ENCODE measurements at places on chromosomes 3 and 15.
A peak's percentile ranks its signal among the peaks of the same experiment; 100 is the strongest.

GRCh38 chr3:101829437-101829830, 19.9 kb upstream of the NFKBIZ start:
- DNase-seq, result no peak

GRCh38 chr15:39539466-39539865, 41.4 kb upstream of the THBS1 start:
- no peak for DNase-seq

DNA sequence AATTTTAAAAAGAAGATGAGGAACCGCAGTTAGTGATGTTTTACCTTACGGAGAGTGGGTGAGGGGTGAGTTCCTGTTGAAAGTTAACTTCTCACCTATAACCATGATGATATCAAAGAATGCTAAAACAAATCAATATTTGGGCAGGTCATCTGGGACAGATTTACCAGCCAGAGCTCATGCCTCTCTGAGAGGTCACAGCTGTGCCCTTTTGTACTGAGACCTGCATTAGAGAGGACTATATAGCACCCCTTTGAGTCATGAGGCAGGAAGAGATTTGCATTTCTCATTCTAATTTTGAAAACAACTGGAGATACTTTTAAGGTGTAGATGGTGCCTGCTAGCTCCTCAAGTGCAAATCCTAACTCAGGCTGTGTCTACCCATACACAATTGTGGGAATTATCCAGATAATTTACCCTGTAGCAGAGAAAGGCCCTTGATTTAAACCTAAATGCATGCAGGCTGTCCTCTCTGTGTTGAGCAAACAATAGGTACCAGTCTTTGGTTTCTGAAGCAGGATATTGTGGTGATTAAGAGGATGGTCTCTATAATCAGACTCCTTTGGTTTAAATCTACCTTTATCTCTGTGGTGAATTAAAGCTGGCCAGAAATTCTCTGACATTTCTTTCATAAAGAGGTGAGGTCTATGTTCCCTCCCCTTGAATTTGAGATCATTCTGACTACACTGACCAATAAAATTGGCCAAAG, 5.8 kb upstream of the TM4SF4 start:
- no peak for DNase-seq

GRCh38 chr15:78002996-78003395, 74.5 kb downstream of the TBC1D2B start:
- no peak for DNase-seq

DNA sequence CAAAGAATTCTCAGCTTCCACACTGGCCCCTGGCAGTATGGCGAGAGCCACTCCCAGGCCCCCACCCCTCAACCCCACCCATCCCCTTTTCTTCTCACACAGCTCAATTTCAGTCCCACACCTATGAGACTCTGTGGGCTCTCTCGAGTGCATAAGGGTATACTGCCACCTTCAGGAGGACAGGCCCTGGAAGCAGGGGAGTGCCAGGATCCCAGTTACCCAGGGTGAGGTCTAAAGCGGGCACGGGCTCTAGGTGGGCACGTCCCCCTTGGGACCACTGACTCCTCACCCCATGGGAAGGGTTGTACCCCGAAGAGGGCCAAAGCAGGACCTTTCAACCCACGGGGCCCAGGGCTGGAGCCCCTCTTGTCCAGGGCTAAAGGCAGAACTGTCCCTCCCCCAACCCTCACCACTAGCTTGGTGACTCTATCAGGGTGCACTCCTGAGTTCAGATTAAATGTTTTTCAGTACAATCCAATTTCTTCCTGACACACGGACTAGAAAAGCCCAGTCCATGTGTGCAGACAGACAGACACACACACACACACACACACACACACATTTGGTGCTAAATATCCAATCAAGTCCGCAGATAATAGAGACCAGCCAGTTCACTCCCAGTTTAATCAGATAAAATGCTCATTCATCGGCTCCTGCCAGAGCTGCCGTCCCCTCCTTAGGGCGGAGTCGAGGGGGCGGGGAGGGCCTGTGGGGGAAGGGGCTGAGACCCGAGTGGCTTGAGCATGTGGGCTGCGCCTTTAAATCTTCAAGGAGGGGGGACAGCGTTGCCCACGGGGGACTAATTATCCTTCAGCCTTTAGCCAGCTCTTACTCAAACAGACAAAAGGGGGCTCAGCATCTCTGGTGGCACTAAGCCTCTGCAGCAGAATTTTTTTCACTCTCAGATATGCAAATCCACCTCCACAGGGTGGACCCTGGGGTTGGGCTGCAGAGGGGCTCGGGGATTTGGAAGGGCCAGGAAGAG, 59.3 kb downstream of the CYP11A1 start:
- peak; percentile 52 for DNase-seq

DNA sequence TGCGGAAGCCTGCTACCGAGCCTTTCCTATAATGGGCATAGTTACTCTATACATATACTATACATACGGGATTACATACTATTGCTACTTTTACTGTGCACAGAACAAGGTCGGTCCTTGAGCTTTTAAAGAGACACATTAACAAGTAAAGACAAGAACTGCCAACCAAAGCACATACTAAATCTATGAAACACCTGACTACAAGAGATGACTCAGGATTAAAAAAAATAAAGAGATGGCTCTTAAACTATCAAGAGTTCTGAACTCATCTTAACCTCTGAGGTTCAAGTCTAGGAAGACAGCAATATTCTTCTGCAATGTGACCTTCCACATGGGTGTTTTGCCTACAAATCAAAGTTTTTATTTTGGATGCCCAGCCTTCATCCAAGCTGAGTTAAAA, 106.8 kb downstream of the TNIK start:
- DNase-seq, result no peak

GRCh38 chr3:81888914-81889557, 127.6 kb upstream of the GBE1 start:
- DNase-seq, result no peak

GRCh38 chr3:47978386-47978785, 37.8 kb downstream of the MAP4 start:
- no peak for DNase-seq

DNA sequence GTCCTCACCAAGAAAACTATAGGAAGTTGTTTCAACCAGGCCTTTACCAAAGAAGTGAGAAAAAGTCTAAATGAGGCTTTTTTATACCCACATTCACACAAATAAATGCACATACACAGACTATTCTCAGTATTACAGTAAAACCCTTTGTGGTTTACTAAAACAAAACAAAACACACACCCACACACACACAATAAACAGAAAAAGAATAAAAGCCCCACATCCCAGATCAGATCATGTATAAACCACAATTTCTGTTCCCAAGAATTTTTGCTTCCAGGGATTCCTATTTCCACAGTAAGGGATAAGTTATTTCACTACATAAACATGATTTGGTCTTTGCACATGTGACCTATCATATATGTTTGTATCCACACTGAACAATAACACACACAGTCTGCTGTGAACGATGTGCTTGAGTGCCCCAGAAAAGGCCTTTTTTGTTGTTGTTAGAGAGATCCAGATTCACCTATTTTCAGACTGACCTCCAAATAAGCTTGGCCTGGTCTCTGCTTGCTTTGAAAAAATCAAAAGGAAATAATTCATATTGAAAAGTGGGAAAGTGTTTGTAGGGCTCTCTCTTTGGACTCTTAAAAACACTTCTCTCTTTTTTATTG, 283.4 kb upstream of the ATP11B start:
- no peak for DNase-seq

DNA sequence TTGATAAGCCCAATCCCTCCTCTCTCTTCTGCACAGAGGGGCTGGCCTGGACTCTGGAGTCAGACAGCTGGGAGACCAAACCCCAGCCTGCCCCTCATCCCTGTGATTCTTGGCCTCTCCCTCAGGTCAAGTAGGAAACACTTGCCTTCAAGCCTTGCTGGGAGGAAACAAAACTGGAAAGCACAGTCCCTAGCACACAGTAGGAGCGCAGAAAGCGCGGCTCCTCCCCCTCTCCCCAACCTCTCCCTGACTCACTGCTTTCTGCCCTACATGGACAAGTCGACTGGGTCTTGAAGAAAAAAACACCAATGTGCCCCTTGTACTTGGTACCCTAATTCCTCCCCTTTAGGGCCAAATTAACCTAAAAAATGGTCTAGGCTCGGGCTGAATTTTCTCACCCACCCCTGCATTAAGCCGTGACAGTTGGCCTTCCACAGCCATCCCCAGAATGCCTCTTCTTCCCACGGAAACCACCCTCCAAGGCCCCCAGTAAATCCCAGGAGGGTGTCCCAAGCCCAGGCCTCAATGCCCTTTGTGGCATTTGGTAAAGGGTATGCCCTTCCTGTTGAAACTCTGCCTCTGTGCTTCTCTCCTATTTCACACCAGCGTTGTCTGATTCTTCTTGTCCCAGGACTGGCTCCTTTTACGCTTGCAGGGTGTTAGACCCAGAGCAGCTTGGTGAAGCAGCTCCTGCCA, 11.3 kb upstream of the RAF1 start:
- DNase-seq, result no peak

DNA sequence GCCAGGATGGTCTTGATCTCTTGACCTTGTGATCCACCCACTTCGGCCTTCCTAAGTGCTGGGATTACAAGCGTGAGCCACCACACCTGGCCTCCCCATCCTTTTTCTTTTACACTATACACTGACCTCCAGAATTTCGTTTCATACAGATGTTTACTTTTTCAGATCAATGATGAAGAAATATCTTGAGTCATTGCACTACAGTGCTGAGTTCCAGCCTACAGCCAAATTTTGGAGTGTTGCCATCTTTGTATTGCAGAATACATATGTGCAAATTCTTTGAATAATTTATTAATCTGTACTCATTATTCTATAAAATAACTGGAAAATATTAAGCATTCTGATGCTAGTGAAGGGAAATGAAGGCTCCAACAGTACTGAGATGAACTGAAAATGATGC, 12.5 kb downstream of the ZPLD1 start:
- no peak for DNase-seq

GRCh38 chr3:77093101-77093500, 53.2 kb downstream of the ROBO2 start:
- DNase-seq, result no peak

GRCh38 chr15:39054128-39054732, 489.6 kb upstream of the RASGRP1 start:
- no peak for DNase-seq

DNA sequence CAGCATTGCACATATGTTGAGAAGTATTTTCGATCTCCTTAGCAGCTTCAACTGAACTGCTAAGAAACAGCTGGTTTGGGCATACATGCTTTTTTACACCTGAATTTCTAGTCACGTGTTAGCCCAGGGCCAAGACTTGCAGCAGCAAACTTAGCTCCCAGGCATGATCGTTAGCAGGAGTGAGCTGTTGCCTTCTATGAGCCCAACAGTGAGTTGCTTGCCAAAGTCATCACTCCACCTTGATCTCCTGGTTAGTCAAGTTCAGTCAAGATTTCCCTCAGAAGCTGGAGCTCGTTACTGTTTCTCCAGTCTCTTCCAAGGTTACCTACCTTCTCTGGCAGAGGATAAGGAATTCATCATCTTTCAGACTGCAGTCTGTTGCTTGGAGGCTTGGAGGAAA, 100.4 kb upstream of the SEMA6D start:
- DNase-seq, result no peak

GRCh38 chr15:56815247-56815646, 81.9 kb upstream of the ZNF280D start:
- no peak for DNase-seq

- no peak for DNase-seq
Observed at GRCh38 chr3:120875507-120875906, 32.5 kb upstream of the STXBP5L start.

DNA sequence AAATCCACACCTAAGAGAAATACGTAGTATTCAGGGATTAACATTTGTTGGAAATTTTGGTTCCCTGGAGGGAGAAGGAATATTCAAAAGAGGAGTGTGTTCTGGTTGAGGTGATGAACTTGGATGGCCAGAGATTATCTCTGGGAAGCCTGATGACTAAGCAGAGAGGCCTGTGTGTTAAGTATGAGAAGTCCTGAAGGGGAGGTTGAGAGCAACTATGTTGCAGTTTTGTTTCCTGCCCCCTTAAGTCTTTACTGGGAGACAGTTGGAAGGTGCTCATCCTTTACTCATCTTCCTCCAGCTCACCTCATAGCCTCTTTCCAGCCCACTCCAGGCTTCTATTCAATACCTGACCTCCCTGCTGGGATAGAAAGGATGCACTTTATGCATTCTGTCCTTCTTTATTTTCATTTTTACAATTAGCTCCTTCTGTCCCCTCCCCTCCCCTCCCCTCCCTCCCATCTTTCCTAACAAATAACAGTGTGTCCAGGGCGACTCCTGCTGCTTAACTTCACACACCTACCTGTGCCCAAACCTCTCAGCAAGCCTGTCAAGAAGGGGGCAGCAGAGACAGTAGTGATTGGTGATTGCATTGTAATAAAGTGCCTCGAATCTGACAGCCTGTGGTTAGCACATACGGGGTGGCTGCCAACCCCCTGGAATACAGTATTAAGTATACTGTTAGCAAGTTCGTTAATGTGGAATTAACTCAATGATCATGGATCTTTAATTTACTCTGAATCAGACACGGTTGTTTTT, 11.9 kb downstream of the RAP2B start:
- no peak for DNase-seq

DNA sequence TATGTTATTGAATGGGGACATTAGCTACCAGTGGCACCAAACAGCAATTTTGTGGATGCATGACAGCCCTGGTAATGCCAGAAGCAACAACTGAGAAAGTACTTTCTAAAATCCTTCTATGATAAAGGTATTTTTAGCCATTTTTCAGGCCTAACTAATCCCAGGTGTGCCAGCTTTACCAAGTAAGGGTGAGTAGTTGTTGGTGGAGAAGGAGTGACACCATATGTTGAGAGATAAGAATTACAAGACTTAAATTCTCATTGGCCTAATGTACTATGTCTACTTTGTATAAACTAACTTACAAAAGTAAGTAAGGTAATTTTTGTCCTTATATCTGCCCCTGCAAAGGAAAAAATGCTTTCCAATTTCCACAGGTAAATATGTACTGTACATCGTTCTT, 4.1 kb upstream of the COX17 start:
- DNase-seq, result peak; percentile 40

GRCh38 chr3:104149154-104149553, 1217.6 kb upstream of the ALCAM start:
- no peak for DNase-seq

DNA sequence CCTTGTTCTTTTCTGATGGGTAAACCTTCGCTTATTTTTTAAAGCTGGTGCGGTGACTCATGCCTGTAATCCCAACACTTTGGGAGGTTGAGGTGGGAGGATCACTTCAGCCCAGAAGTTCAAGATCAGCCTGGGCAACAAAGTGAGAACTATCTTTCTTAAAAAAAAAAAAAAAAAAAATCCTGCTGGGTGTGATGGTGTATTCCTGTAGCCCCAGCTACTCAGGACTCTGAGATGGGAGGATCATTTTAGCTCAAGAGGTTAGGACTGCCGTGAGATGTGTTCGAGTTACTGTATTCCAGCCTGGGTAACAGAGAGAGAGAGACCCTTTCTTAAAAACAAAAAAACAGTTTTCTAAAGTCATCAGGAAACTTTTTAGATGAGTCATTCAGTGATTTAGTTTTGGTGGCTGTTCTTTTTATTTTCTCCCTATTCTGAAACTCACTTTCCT, 37.7 kb downstream of the SLMAP start:
- no peak for DNase-seq

GRCh38 chr3:34294240-34294639, 495.8 kb downstream of the PDCD6IP start:
- no peak for DNase-seq

GRCh38 chr15:84878504-84878903, 6.0 kb upstream of the SLC28A1 start:
- DNase-seq, result peak; percentile 83

GRCh38 chr3:68977486-68978167, 35.9 kb downstream of the EOGT start:
- DNase-seq, result no peak

- no peak for DNase-seq
Observed at GRCh38 chr15:99718421-99718820, 14.8 kb downstream of the LYSMD4 start.

Measured in suppressor macrophage (primary cell).